ENCODE measurements at places on chromosomes 6 and 20.

DNA sequence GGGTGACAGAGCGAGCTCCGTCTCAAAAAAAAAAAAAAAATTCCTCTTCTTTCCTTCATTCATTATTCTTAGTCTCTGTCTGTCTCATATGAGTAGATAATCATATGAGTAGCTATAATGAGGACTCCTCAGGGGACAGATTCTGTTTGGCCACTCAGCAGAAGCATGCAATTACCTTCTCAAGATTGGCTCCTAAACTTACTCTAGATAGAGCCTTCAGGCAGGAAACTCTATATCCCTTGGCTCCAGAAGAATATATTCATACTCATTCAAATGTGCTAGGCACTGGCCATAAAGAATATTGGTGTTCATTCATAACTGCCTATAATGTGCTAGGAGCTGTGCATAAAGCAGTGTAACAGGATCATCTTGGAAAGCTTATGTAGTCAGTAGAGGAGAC is 2.2 kb upstream of the ACAT2 start:
- no peak overlapping the region for H3K27ac ChIP-seq
- DNase-seq: no peak
- peak overlapping the region; percentile 4 for H3K4me3 ChIP-seq
- peaks cover 54% of the 10 kb centered on the region for H3K36me3 ChIP-seq
- no peaks in the 10 kb centered on the region for H3K27me3 ChIP-seq

- no peaks in the 10 kb centered on the region for H3K27me3 ChIP-seq
- H3K36me3 ChIP-seq: no peaks in the 10 kb centered on the region
- no peak overlapping the region for H3K27ac ChIP-seq
- H3K4me3 ChIP-seq: no peak overlapping the region
- H3K4me1 ChIP-seq: no peaks in the 10 kb centered on the region
These were observed 79.4 kb downstream of the DLL1 start for GRCh38 chr6:170211404-170212025.

DNA sequence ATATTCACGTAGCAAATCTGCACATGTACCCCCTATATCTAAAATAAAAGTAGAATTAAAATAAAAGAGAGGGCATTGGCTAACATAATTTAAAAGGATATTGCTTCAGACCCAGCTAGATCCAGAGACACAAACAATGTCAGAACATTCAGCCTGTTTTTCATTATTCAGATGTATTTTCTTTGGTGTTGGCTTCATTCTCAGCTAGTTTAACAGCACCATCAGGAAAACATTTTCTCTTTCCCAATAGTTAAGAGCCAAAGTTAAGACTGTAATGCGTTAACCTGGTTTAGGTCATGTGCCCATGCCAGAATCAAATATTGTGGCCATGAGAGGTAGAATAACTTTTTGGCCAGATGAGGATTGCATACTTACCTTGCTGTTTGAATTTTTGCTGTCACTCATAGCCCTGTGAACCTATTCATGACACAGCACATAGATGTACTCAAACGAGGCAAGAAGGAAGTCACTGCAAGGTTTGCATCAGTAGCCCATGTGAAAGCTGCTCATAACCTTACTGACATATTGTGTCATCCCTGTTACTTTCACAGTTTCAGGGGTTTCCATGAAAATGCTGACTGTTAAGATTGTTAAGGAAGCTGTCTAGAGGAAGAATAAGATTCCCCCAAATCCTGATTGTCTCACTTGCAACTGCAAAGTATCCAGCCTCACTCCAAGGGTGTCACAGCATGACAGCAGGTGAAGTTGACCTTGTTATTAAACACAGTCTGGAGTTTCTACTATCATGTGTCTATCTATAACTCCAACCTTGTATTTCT is 233.1 kb downstream of the PACRG start:
- no peaks in the 10 kb centered on the region for H3K4me1 ChIP-seq
- no peak overlapping the region for H3K4me3 ChIP-seq
- no peaks in the 10 kb centered on the region for H3K36me3 ChIP-seq
- H3K27me3 ChIP-seq: no peaks in the 10 kb centered on the region
- DNase-seq: no peak

- H3K27ac ChIP-seq: no peak overlapping the region
- H3K4me3 ChIP-seq: no peak overlapping the region
- no peak for DNase-seq
- peaks cover 5% of the 10 kb centered on the region for H3K36me3 ChIP-seq
- no peaks in the 10 kb centered on the region for H3K27me3 ChIP-seq
- H3K4me1 ChIP-seq: peaks cover 6% of the 10 kb centered on the region
These were observed 16.6 kb downstream of the DNAAF9 start for GRCh38 chr20:3390759-3391425.

DNA sequence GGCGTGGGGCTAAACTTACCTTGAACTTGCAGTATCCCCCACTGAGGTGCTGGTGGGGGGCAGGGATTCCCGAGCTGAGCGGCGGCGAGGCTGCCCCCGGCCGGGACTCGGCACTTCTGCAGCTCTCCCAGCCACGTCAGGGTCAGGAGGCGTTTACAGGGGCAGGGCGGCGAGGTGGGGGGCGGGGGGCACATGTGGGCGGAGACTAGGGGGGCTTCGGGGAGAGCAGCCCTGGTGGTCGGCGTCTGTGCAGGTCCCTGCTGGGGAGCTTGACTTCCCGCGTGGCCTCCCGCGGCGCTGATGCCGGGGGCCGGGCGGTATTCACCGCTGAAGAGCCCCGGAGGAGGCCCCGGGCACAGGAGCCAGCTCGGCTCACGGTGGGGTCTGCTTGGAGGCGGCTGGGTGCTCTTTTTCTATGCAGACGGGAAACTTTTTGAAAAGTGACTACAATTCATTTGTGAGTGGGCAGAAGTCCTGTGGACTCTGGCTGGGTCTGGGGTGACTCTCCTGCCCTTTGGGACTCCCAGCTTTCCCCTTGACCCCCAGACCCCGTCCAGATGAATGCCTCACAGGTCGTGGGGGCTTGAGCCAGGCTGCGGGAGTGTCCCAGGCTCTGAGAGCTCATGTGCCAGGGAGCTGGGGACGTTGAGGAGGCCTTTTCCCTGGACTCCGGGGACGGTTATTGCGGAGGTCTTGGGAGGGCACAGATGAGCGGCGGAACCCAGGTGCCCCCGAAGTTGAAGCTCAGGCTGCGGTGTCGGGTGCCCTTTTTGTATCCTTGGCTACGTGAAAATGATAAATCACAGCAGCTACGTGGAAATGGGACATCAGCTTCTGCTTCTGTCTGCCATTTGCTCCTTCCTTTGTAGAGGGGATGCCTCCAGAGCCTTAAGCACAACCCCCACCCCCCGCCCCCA is 75.9 kb upstream of the GATA5 start:
- peak overlapping the region; percentile 49 for H3K4me3 ChIP-seq
- H3K4me1 ChIP-seq: peaks cover 7% of the 10 kb centered on the region
- no peak for DNase-seq
- H3K27ac ChIP-seq: no peak overlapping the region

GRCh38 chr6:117548797-117549301 is 53.5 kb downstream of the GOPC start:
- DNase-seq: no peak
- no peak overlapping the region for H3K27ac ChIP-seq
- peaks cover 24% of the 10 kb centered on the region for H3K27me3 ChIP-seq
- no peak overlapping the region for H3K4me3 ChIP-seq
- H3K36me3 ChIP-seq: no peaks in the 10 kb centered on the region
- H3K4me1 ChIP-seq: peaks cover 8% of the 10 kb centered on the region

GRCh38 chr6:147106759-147107401 is 97.3 kb upstream of the STXBP5 start:
- H3K4me3 ChIP-seq: no peak overlapping the region
- H3K36me3 ChIP-seq: no peaks in the 10 kb centered on the region
- H3K27me3 ChIP-seq: no peaks in the 10 kb centered on the region
- no peaks in the 10 kb centered on the region for H3K4me1 ChIP-seq
- H3K27ac ChIP-seq: no peak overlapping the region

- H3K27ac ChIP-seq: no peak overlapping the region
- no peaks in the 10 kb centered on the region for H3K4me1 ChIP-seq
- no peak overlapping the region for H3K4me3 ChIP-seq
- DNase-seq: no peak
- no peaks in the 10 kb centered on the region for H3K27me3 ChIP-seq
- no peaks in the 10 kb centered on the region for H3K36me3 ChIP-seq
These were observed 713.4 kb downstream of the CD109 start for GRCh38 chr6:74409447-74409846.

DNA sequence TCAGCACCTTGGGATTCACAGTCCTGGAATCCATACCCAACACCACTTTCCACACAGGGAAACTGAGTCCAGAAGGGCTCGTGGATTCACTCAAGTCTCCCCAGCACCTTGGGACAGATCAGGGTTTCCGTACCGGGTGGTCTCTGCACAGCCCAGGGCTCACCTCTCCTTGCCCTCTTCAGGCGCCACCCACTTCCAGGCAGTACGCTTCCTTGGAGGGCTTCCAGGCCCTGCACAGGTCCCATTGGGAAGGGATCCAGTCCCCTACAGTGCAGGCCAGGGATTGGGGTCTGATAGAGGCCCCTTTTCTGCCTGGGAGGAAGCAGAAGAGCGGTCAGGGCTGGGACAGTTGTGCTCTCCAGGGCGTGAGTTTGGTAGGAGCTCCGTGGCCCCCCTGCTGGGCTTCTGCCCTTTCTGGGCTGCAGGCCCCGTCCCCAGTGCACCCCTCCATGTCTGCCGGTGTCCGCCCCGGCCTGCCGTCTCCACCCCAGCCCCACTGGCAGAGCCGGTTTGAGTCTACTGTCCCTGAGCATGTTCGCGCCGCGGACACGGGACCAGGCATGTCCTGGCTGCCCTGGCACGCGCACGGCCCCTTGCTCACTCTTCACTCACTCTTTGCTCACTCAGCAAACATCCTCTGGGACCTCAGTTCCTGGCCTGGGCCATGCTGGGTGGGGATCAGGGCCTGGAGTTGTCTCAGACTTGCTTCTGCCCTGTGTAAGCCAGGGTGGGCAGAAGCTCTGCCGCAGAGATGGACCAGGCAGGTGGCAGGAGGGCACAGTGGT is 12.6 kb downstream of the SRC start:
- H3K27ac ChIP-seq: peak overlapping the region; percentile 86
- no peaks in the 10 kb centered on the region for H3K27me3 ChIP-seq
- H3K36me3 ChIP-seq: peaks cover 47% of the 10 kb centered on the region
- DNase-seq: no peak
- peaks cover 96% of the 10 kb centered on the region for H3K4me1 ChIP-seq

DNA sequence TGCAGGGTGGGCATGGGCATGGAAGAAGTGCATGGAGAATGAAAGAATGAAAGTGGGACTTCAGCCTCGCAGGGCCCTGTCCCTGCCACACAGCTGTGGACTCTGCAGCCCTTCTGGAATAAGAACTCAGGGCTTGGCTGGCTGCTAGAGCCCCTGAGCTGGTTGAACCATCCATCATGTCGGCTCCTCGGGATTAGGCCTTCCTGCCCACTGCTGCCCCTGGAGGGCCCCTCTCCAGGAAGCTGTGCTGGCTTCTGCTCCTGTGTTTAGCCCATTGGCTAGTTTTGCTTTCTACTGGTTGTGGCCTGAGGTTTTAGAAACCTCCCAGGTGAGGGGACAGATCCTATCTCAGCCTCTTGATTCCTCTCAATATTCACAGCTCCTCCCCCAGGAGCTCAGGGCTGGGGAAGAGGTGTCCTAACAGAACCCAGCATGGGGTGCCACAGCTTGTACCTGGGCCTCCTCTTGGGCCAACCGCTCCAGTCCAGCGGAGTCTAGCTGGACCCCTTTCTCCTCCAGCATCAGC is 7.9 kb downstream of the AARS2 start:
- peak overlapping the region; percentile 11 for H3K27ac ChIP-seq
- H3K4me1 ChIP-seq: no peaks in the 10 kb centered on the region
- no peaks in the 10 kb centered on the region for H3K27me3 ChIP-seq
- peaks cover 78% of the 10 kb centered on the region for H3K36me3 ChIP-seq

GRCh38 chr6:133807501-133807900 is 81.4 kb upstream of the TCF21 start:
- H3K4me3 ChIP-seq: no peak overlapping the region
- H3K4me1 ChIP-seq: peaks cover 11% of the 10 kb centered on the region
- DNase-seq: no peak
- no peak overlapping the region for H3K27ac ChIP-seq
- no peaks in the 10 kb centered on the region for H3K36me3 ChIP-seq
- peaks cover 29% of the 10 kb centered on the region for H3K27me3 ChIP-seq

GRCh38 chr6:36984581-36985416 is 1.2 kb downstream of the MTCH1 start:
- no peaks in the 10 kb centered on the region for H3K27me3 ChIP-seq
- DNase-seq: peak; percentile 35
- H3K4me1 ChIP-seq: peaks cover 44% of the 10 kb centered on the region
- H3K27ac ChIP-seq: no peak overlapping the region
- peaks cover 20% of the 10 kb centered on the region for H3K36me3 ChIP-seq
- H3K4me3 ChIP-seq: no peak overlapping the region

- no peaks in the 10 kb centered on the region for H3K4me1 ChIP-seq
- no peak overlapping the region for H3K27ac ChIP-seq
- H3K27me3 ChIP-seq: no peaks in the 10 kb centered on the region
- DNase-seq: no peak
These were observed 1293.1 kb upstream of the EYS start for GRCh38 chr6:67000121-67000520.

GRCh38 chr6:132053511-132053910 is 102.3 kb upstream of the CCN2 start:
- peaks cover 2% of the 10 kb centered on the region for H3K36me3 ChIP-seq
- DNase-seq: no peak
- H3K27ac ChIP-seq: no peak overlapping the region

DNA sequence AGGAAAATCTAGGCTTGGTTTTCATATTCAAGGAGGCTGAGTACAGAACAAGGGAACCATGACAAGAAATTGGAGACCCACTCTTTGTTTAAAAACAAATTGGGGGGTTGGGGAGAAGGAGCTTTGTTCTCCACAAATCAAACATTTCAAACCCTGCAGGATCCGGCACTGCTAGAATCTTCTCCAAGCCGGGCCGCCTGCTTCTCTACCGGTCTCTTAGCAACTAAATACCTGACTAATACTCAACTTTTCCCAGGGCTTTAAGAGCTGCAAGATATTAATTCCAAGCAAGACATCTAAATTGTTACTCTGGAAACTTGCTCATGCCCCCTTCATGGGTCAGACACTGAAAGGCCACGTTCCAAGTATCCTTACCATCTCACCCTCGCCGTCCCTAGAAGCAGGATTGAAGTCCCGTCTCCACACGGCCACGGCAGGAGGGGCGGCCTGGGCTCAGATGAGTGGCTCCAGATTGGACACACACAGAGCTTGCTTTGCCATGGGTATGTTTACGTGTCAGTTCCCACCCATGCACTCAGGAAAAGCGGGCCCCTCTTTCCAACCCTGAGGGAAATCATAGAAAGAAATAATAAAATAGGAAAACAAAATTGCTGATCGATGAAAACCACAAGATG is 126.4 kb upstream of the CDH4 start:
- no peaks in the 10 kb centered on the region for H3K36me3 ChIP-seq
- H3K27me3 ChIP-seq: no peaks in the 10 kb centered on the region
- H3K4me3 ChIP-seq: no peak overlapping the region
- DNase-seq: no peak

All from stimulated activated naive B cell treated with anti-CD40 and anti-IgM and Interleukin-4, amounts not matched to agents 10 μg/mL and 1 μg/mL and 100 μg/mL, for 72 hours (primary cell).